ENCODE measurements at places on chromosomes 5 and 9.

DNA sequence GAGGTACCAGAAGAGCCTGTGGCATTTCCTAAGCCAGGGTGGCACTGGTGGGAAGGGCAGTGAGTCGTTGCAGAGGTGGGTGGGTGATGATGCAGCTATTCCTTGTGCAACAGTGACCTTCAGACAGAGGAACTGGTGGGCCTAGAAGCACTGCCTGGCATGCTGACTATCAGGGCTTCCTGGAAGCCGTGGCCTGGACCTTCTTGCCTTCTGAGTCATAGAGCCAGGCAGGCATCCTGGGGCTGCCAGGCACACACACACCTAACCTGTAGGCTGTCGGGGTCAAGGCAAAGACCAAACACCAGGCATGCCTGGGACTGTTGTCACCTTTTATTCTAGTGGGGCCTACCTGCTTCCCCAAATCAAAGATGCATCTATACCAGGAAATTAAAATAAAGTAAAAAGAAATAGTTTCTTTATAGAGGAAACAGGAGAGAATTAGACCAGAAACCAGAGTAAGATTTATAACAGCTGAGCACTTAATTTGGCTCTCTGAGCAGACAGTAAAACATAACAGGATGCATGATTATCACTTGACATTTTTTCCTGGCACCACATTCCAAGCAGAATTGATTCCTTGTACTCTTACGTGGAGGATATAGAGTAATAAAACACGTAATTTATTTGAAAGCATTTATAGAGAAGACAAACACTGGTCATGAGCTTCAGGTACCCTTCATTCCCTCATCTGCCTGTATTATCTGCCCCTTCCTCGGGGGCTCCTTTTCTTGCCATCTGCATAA lies 25.1 kb downstream of the NANS start:
- no peak for DNase-seq

DNA sequence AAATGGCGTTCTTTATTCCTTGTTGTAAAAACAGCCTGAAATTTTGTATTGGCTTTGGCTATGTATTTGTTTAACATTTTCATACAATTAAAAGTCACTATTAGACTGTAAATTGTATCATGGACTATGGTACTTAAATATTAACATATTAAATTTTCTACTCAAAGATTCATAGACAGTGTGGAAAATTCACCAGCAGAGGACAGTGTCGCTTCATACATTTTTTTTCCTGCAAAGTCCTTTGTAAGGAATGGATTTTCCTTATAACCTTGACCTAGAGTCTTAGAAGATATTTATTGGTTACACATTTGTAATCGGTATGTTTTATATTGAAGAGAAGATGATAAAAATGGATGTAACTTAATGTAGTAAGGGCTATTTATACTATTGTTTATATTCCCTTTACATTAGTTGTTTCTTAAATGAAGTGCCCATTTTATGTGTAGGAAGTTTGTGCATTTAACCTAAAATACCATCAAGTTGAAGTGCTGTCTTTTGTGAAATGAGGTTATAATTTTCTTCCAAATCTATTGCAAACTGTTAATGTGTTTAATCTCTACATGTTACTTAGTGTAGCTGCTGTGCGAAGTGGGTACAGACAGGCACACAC lies 150.1 kb downstream of the KDM4C start:
- no peak for DNase-seq

DNA sequence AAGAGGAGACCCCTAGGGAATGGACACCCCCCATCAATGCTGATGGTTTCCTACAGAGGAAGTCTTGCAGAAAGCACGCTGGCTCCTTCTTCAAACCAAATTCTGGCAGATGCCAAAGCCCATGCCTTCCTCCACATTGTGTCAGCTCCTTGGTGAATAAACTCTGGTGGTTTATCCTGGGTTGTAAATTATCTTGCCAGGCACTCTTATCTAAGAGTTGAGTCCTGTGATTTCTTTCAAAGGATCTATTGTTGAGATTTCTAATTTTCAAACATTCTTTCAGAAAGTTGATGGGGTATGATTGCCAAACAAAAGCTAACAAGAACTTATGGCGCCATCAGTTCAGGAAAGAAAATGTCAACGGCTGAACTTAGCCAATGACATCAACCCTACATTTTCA lies 160.4 kb downstream of the NSG2 start:
- DNase-seq, result no peak

GRCh38 chr9:36592801-36593583 lies 20.3 kb downstream of the MELK start:
- no peak for DNase-seq

GRCh38 chr5:40674661-40675235 lies 5.0 kb upstream of the PTGER4 start:
- no peak for DNase-seq

DNA sequence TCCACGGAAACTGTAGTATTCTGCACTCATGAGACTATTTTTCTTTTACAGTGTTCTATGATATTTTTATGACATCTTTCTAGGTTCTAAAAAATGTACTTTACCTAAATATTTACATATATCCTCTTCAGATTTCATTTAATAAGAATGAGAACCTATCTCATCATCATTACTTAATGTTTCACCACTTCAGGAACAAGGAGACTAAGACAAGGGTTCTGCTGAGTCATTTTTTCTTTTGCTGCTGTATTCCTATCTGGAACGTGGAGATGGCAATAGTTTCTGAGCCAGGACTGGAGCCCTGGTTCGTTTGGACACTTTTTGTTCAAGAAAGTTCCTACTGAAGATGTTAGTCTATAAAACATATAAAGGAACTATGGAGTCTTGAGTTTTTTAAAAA lies 258.2 kb upstream of the MAP3K1 start:
- DNase-seq, result no peak

- no peak for DNase-seq
Observed at GRCh38 chr9:119905724-119906123, 536.5 kb upstream of the BRINP1 start.

DNA sequence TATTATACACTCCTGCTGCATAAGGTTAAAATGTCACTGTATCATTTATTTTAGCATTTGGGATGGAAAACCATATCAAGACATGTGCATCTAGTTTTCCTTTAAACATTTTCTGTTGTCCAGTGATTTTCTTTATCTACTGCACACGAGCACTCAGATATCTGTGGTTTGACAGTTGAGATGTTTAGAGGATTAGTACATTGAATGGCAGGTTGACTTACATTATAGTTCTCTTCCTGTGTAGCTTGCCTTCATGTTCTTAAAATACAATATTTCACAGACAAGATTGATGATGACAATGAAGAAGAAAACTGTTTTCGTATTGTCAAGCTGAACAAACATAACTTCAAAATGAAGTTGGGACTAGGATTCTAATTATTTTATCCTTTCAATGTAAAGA lies 2378.4 kb upstream of the WWC1 start:
- no peak for DNase-seq

DNA sequence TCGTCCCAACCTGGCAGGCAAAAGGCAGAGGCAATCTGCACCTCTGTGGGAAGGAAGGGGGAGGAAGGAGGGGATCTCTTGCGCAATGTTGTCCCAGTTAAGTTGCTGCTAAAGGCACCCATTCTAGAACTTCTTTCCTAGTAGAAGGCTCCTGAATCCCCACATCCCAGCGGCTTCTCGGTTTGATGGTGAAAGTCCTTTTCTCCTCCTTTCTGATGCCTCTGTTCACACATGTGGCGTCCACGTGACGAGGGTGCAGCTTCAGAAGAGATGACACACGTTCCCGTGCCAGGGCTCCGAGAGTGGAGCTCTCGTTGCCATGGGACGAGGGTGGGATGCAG lies 96.9 kb upstream of the FCN2 start:
- no peak for DNase-seq

Measured in HS-27A (cell line).